Stomach (tissue), 19 donors: ENCODE measurements at places on chromosomes 13 and 19. TPM values are rescaled to one million over a fixed set of nuclear protein-coding genes. Genes with fewer than 3 reads are reported as not detected.

- no peak for DNase-seq
Measured at GRCh38 chr13:41389580-41389979, 67.8 kb upstream of the RGCC start.

- DNase-seq, result peak; percentile 60
Measured at GRCh38 chr19:53881482-53882390, at the start of gene PRKCG. Gene PRKCG (plus strand): TSS chr19:53882197. CDS start chr19:53882495, 298 bp downstream.

- DNase-seq, result no peak
Measured at GRCh38 chr19:41604831-41605230, 22.0 kb downstream of the CEACAM4 start.

DNA sequence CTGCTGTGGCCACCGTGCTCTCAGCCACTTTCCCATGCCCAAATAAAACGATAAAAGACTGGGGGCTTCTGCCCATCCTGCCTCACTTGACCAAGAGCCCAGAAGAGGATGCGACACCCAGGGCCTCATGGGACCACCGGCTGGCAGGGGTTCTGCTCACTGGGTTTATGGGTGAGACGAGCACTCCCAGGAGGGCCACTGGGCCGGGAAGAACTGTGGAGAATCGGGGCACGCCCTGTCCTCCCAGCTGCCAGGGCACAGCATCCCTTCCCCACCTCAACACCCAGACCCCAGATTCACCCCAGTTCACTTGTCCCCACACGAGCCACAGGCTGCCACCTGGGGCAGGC lies 4.7 kb upstream of the F10 start:
- peak; percentile 10 for DNase-seq

The KRTDAP gene
- total RNA-seq, result not detected

DNA sequence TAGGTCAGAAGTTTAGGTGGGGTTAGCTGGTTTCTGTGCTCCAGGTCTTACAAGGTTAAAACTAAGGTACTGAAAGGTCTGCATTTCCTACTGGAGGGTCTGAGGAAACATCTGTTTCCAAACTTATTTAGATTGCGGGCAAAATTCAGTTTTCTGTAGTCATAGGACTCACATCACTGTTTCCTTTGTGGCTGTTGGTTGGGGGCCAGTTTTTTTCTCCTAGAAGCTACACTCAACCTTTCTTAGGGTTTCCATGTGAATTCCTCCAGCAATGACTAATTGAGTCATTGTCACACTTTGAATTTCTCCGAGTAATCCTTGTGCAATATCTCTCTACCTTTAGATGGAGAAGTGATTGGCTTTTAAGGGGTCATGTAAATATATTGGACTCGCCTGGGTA lies 773.4 kb upstream of the SLITRK1 start:
- no peak for DNase-seq

- no peak for DNase-seq
Measured at GRCh38 chr13:50389726-50390125, 374.5 kb downstream of the KCNRG start.

The ASF1B gene
- total RNA-seq, result 120 TPM

DNA sequence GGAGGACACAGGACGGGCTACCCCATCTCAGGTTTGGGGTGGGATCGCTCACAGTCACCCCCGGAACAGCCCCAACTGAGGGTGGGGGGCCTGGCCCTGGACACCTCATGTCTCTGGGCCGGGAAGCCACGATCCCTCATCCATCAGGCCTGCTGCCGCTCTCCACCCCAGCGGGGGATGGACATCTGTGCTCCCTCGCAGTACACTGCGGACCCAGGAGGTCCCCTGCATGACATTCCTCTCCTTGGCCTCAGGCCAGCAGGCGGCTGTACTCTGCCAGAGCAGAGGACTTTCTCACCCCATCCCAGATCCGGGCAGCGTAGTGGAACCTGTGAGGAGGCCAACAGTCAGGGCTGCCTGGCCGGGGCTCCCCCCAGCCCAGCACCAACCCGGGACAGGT lies 15.5 kb downstream of the IRGC start:
- DNase-seq, result no peak

DNA sequence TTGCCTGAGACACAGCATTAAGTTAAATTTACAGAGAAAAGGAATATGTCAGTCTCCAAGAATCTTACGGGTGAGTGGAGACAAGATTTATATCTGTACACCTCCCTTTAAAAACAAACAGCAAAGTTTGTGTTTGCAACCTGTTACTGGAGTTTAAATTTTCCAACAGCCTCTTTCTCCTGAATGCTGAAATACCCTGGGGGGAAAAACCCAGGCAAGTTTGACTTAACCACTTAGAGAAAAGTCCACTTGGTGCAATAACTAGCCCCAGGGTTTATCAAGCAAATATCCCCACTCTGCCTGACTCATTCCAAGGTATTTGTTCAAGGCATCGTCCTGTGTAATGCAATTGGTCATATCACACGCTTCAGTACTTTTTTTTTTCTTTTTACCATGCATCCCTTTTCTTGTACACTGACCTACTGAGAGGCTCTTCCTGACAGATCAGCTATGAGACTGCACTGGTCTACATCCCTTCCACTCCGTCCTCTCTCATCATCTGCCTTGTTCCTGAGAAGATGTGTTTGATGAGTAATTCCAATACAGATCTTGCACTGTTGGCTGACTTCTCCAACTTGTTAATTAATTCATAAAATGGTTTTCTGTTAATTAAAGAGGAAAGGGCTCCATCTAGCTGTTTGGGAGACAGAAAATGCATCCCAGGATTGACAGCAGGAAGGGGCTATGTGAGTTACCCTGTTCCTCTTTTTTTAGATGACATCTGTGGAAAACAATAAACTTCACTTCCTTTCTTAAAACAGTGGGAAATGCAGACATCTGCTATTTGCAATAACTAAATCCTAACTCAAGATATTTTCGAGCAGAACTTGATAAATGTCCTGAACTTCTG lies 212.5 kb upstream of the IRS2 start:
- peak; percentile 19 for DNase-seq

DNA sequence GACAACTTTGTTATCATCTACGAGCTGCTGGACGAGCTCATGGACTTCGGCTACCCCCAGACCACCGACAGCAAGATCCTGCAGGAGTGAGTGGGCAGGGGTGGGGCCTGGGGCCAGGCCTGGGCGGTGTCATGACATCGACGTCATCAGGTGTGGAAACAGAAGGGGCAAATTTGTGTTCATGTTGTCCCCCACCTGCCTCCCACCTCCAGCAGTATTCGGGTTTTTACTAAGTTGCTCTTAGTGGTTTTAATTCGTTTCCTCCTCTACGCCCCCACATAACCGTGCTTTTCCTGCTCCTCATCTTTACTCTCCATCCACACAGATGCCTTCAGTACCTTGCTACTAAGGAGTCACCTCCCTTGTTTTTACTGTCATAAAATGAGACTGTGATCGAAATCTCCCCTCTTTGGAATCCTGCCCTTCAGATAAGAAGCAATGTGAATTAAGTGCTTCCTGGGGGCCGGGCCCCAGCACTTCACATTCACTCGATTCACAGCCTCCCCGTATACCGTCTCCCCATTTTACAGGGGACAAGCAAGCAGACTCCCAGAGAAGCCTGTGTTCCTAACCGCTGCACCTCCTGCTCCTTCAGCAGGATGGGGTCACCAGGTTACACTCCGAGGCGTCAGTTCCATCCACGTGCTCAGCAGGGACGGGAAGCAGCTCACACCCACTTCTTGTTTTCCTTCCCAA lies 10.5 kb downstream of the AP1M1 start:
- DNase-seq, result no peak

- no peak for DNase-seq
Measured at GRCh38 chr19:3253270-3253669, 28.8 kb downstream of the CELF5 start.

GRCh38 chr13:81986308-81986707 lies 1645.4 kb upstream of the SPRY2 start:
- DNase-seq, result no peak

The ALOX5AP gene
- total RNA-seq, result 8.0 TPM

DNA sequence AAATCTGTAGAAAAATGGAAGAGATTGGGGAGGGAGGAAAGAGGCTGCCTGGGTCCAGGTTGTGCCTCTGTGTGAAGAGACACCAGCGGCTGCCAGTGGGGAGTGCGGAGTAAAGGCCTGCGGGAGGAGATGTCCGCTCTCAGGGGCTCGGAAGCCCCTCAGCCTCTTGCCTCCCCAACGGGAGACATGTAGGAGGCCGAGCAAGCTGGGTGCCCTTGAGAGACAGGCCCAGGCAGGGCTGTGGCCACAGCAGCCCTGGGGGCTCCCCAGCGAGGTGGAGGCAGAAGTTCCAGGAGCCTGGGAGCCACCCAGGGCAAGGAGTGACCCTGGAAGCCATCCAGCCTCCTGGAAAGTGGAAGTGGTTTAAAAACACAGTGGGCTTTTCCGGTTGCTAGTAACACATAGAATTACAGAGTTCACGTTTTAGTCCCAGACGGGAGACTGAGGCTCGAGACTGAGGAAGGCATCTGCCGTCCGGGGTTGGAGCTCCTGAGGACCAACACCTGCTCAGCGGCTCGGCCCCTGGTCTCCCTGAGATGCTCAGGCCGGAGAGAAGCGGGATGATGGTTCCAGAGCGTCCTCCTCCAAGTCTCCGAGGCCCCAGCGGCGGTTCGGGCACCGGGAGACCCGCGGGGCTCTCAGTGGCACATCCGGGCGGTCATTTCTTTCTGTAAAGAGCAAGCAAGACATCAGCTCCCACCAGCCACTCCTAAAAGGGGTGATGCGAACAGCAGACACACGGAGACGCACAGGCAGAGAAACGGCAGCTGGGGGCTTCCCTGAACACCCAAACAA lies 21.9 kb upstream of the MKNK2 start:
- no peak for DNase-seq

GRCh38 chr13:97327506-97328221 lies 105.5 kb downstream of the MBNL2 start:
- DNase-seq, result no peak
